Activated T-cell treated with anti-CD3 and anti-CD28 coated beads for 48 hours (primary cell): ENCODE measurements at places on chromosomes 13 and 19.

- DNase-seq = no peak
Observed at GRCh38 chr19:19539698-19540063, 1.6 kb downstream of the CILP2 start.

DNA sequence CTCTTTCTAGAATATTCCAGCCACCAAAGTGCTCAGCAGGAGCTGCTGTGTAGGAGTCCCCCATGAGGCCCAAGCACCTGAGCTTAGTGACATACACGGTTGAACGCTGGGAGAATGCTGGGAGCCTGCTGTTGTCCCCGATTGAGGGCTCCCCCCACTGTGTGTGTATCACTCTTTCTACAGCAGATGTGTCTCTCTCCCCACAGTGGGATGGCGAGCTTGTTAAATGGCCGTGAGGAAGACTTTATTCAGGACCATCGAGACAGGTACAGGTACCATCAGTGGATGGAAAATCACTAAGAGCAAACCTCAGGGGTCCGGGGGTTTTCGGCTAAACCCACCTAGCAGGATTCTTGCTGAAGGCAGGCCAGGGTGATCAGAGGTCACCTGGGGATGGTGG is 22.7 kb downstream of the EPN1 start:
- DNase-seq = no peak

GRCh38 chr19:17409990-17410389 is 4.6 kb upstream of the BST2 start:
- DNase-seq = no peak

DNA sequence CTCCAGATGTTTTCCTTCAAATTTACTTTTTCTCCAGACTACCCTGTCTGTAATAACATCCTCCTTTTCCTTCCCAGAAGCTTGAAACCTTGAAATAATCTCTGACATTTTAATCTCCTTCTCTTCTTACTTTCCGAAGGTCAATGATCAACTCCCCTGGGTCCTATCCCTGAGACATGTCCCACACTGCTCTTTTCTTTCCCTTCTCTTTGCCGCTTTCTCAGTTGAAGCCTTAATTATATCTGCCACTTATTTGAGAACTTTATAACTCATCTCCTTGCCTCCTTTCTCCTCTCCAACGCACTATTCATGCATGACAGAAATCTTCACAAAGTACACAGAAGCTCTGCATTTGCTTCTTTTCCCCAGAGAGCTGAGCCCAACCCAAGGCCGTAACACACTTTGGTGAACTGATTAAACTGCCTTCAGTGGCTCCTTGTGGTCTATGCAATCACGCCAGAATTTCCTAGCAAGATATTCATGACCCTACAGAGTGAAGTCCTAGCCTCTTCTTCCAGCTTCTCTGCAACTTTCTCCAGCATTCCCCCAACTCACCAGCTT is 9.2 kb upstream of the WASF3 start:
- no peak for DNase-seq

DNA sequence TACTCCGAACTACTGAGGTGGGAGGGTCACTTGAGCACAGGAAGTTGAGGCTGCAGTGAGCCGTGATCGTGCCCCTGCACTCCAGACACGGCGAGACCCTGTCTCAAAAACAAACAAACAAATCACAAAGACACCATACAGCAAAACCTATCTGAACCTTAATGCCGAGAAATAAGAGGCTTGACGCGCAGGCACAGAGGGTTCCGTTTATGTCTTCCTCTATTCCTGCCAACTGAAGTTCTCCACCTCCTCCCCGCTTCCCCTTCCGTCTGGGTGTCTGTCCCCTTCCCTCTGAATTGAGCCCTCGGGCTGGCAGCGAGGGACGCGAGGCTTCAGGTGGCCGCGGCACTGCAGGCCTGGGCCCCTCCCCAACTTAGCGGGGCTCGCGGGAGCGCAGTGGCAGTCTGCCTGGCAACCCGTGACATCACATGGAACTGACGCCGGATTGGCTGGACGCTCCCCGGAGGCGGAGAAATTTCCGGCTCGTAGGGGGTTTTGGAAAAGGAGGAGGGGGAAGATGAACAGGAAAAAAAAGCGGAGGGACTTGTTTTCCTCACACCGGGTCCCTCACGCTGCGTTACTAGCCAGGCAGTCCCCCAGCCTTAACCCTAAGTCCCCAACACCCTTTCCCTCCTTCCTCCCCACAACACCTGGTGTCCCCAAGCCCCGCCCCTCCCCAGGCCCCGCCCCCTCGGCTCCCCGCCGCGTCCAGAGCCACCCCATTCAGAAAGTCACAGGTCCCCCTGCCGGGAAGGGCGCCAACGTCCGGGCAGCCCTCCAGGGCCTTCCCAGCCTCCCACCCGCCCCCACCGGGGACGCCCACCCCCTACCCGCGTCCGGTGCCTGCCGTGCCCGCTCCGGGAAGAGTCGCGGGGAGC is 1.1 kb upstream of the MYBPC2 start:
- peak; percentile 81 for DNase-seq

DNA sequence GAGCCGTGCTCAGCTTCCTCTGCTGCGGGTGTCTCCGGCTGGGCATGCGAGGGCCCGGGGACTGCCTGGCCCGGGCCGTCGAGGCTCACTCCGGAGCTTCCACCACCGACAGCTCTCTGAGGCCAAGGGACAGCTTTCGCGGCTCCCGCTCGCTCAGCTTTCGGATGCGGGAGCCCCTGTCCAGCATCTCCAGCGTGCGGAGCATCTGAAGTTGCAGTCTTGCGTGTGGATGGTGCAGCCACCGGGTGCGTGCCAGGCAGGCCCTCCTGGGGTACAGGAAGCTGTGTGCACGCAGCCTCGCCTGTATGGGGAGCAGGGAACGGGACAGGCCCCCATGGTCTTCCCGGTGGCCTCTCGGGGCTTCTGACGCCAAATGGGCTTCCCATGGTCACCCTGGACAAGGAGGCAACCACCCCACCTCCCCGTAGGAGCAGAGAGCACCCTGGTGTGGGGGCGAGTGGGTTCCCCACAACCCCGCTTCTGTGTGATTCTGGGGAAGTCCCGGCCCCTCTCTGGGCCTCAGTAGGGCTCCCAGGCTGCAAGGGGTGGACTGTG is 1.2 kb downstream of the S1PR4 start:
- DNase-seq = peak; percentile 42

GRCh38 chr13:27389891-27390290 is 34.5 kb upstream of the GTF3A start:
- DNase-seq = no peak

GRCh38 chr19:14149509-14149994 is 13.2 kb upstream of the ASF1B start:
- peak; percentile 25 for DNase-seq

DNA sequence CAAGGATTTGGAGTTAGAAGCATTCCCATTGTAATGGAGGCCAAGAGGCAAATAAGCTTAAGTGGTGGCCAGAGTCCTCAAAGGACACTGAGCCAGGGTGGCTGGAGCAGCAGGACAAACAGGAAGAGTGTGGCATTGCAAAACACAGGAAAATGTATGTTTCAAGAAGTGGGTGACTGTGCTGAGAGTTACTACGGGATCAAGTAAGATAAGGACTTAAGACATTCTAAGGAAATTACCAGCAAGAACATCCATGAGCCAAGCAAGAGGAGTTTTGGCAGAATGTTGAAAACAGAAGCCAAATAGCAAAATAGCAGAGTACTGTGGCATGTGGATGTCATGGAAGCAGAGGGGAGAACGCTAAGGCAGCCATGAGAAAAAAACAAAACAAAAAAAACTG is 104.2 kb downstream of the RAP2A start:
- DNase-seq = no peak

DNA sequence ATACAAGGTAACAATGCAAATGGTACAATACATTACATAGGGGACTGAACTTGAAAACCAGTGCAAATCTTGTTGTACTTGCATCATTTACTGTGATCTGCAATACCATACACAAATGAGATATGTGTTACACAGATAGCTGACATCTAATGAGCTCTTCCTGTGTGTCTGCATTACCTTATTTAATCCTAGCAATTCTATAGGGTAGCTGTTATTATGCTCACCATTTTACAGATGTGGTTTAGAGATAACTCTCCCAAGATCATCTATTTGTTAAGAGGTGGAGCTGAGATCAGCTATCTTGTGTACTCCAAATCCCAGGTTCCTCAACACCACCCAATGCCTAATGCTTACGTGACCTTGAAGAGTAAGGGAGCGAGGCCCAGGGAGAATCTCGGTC is 21.4 kb upstream of the SERP2 start:
- DNase-seq = no peak

DNA sequence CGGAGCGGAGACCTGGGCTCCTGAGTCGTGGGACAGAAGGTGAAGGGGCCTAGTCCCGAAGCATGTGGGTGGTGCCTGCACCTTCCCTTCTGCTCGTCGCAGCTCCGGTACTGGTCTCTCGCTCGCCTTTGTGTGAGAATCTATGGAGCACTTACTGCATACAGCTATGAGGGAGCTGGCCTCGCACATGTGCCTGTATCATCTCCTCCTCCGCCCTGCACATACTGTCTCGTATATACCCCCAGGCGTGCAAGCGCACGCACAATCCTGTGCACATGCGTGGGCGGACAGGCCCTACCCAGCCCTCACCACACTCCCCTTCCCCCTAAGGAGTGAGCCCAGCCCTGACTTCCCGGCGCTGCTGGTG is 8.7 kb downstream of the PIK3R2 start:
- no peak for DNase-seq

- DNase-seq = no peak
Observed at GRCh38 chr13:95317039-95317989, 16.1 kb upstream of the ABCC4 start.

DNA sequence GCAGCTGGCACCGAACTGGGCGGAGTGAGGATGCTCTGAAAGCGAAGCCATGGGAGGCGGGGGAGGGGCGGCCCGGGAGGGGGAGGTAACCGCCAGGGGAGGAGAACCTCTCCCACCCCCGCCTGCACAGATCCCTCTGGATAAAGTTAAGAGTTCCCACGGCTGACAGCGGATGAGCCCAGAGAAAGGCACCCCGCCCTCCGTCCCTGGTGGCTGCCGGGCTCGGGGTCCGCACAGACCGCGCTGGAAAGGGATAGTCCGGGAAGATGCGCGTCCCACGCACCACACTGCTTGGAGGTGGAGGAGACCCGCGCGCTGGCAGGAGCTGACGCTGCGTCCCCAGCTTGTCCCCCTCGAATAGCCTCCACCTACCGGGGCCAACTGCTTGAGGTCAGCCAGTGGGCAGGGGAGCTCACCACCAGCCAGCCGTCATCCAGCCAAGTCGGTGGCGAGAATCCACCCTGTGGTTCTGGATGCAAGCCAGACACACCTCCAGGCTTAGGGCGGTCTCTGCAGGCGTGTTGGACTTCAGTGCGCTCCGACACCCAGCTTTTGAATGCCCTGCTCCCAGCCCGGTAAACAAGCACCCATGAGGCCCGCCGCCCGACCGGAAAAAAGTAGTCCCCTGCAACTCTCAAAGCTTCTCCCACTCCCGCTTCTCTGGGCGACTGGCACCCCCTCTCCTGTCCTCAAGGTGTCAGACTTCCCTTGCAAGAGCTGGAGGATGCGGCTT is at the start of gene TRPC4:
Gene TRPC4, minus strand, starts transcription at position 17 of the 733 bp plus-strand sequence. CDS start 86,439 bp downstream, outside the sequence.
- DNase-seq = peak; percentile 3

GRCh38 chr13:32164622-32165268 is 133.2 kb downstream of the FRY start:
- peak; percentile 1 for DNase-seq

DNA sequence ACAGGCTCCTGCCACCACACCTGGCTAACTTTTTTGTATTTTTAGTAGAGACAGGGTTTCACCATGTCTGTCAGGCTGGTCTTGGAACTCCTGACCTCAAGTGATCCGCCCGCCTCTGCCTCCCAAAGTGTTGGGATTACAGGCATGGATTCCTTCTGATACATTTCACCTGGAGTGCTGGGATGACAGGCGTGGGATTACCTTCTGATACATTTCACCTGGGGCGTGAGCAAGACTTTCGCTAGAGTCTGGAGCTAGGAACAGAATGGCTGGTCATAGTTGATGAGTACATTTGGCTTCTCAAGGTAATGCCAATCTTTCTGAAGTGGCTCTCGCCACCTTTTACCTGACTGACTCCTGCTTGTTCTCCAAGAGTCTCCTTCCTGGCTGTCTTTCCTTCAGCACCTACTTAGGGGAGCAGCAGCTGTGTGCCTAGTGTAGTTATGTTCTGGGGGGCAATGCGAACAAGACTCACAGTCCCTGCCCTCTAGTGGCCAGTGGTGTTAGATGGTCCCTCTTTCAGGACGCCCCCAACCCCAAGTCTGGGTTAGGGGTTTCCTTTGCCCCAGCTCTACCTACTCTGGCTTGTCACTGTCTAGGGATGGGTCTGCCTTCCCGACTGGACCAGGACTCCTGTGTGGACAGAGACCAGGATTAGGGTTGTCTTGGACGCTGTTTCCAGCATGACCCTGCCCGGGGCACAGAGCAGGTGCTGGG is 19.3 kb downstream of the PPP1R37 start:
- DNase-seq = no peak

GRCh38 chr13:25929816-25930215 is 122.0 kb downstream of the SHISA2 start:
- no peak for DNase-seq

DNA sequence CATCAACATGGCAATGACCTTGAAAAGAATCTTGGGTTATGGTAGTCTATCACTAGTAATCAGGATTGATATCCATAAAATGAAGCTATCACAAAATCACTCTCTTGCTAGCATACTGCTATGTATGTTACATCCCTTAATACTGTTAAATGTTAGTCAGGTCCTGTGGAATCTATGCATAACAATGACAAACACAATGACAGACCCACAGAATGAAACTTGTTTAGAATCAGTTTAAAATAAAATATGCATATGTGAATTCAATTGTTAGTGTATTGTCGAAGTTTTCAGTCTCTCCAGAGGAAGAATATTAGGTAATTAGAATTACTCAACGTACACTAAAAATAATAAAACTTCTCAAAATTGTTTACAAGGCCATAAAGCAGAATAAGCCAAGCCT is 137.6 kb downstream of the DACH1 start:
- DNase-seq = no peak

GRCh38 chr13:68176475-68176874 is 946.3 kb upstream of the PCDH9 start:
- no peak for DNase-seq

GRCh38 chr19:6021878-6022569 is 44.1 kb upstream of the RANBP3 start:
- peak; percentile 70 for DNase-seq

DNA sequence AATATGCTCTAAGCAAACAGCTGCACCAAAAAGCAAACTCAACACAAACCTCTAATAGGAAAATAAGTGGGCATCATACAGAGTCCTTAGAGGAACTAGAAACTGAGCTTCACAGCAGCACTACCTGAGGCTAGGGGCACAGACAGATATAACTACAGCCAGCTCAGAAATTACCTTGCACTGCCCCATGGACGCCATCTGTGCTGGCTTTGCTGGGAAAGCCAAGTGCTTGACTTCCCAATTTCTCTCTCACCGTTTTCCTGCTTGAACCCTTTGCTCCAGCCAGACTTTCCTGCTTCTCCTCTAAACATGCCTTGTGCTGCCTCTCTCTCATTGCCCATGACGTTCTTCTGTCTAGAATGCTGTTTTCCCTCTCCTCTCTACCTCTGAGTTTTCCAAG is 29.3 kb downstream of the MTUS2 start:
- no peak for DNase-seq

- no peak for DNase-seq
Observed at GRCh38 chr19:51367255-51367564, 1.0 kb upstream of the ETFB start.
